ENCODE measurements at places on chromosomes 16 and 17. TPM values are rescaled to one million over a fixed set of nuclear protein-coding genes. Genes with fewer than 3 reads are reported as not detected.

ITGAD gene
- not detected for total RNA-seq

CHAD gene
- total RNA-seq = not detected

FNDC8 gene
- total RNA-seq = 0.11 TPM

SLC5A10 gene
- total RNA-seq = 0.19 TPM

RASL10B gene
- total RNA-seq = 0.13 TPM

SLC16A13 gene
- 11.9 TPM for total RNA-seq

MEIOB gene
- 1.7 TPM for total RNA-seq

CACNA1G gene
- 4.9 TPM for total RNA-seq

SMIM36 gene
- not detected for total RNA-seq

HGS gene
- 226 TPM for total RNA-seq

DBF4B gene
- total RNA-seq = 30.5 TPM

SLC26A11 gene
- total RNA-seq = 13.5 TPM

RUNDC1 gene
- total RNA-seq = 22.5 TPM

TMEM235 gene
- not detected for total RNA-seq

KCNJ12 gene
- 1.4 TPM for total RNA-seq

KRT12 gene
- total RNA-seq = not detected

ABCC3 gene
- 97.9 TPM for total RNA-seq

MT1E gene
- not detected for total RNA-seq

ARL4D gene
- total RNA-seq = 15.4 TPM

PIK3R6 gene
- total RNA-seq = 0.07 TPM

GAS2L2 gene
- not detected for total RNA-seq

TEX19 gene
- total RNA-seq = 0.41 TPM

KRTAP9-1 gene
- not detected for total RNA-seq

KRTAP2-3 gene
- total RNA-seq = not detected

KRT36 gene
- total RNA-seq = not detected

GRIN2C gene
- 0.27 TPM for total RNA-seq

TBC1D3I gene
- 0.46 TPM for total RNA-seq

HDAC5 gene
- total RNA-seq = 7.9 TPM

HOXB4 gene
- 0.16 TPM for total RNA-seq

PRR35 gene
- 0.20 TPM for total RNA-seq

CRHR1 gene
- 0.75 TPM for total RNA-seq

HOXB2 gene
- 0.63 TPM for total RNA-seq

CACNG1 gene
- total RNA-seq = 0.37 TPM

LPO gene
- total RNA-seq = not detected

SLC35G6 gene
- not detected for total RNA-seq

C16orf90 gene
- not detected for total RNA-seq

DHRS7C gene
- total RNA-seq = not detected

CEP295NL gene
- total RNA-seq = 0.64 TPM

BORCS6 gene
- 8.9 TPM for total RNA-seq

HOXB7 gene
- 37.7 TPM for total RNA-seq
